ENCODE measurements at places on chromosomes 3 and 15.
A peak's percentile ranks its signal among the peaks of the same experiment; 100 is the strongest.

DNA sequence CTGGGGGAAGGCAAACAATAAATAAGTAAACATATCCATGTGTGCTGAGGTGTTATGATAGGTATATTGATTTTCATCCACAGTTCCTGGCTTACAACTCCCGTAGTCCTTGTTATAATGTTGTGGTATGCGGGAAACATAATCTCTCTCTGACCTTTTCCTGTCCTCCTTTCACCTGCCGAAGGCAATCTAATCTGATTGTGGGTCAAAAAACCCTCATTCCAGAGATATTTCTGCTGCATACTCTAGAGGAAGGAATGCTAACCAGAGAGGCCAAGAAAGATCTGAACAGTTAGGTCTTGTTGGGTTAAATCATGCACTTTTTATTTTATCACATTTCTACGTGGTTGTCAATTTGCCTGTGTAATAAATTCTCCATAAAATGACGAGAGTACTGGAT lies 383.6 kb upstream of the SEMA6D start:
- no peak for DNase-seq

DNA sequence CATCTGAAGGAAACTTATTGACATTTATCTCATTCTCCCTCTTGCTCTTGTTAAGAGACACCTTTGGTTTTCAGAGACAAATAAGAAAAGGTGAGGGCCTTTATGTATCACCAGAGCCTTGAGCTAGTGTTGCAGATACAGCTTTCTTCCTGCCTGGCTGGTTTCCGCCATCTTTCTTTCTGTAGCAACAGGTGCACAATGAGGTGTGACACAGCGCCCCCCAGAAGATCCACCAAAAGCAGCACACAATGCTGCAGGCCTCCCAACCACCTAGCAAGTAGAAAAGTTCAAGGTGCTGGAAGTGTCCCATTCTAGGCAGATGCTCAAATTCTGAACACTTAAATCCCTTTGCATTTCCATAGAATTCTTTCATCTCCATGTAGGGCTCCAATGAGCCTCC lies 106.6 kb downstream of the FOXP1 start:
- no peak for DNase-seq

- no peak for DNase-seq
Measured at GRCh38 chr15:33022629-33023028, 171.9 kb downstream of the FMN1 start.

- no peak for DNase-seq
Measured at GRCh38 chr3:124630960-124631359, 99.3 kb upstream of the UMPS start.

DNA sequence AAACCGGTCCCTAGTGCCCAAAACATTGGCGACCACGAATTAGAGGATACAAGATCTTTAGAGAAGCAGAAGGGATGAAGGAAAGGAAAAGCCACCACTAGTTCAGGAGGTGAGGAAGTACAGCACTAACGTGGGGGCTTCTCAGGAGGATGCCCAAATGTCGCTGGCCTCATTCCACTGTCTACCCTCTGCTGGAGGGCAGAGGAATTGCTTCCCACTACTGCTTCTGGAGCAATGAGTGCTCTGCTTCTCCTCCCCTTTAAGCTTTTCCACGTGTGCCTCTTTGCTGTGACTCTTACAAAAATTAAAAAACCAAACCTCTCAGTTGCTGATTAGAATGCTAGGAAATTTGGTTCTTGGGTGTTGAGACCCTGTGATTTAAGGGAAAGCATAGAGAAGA lies 281.3 kb downstream of the CLSTN2 start:
- DNase-seq: peak; percentile 5

GRCh38 chr15:77526595-77527163 lies 106.0 kb downstream of the HMG20A start:
- no peak for DNase-seq

GRCh38 chr3:58274027-58274614 lies 31.9 kb upstream of the RPP14 start:
- no peak for DNase-seq

GRCh38 chr3:130085881-130086280 lies 4.2 kb downstream of the ALG1L2 start:
- no peak for DNase-seq

DNA sequence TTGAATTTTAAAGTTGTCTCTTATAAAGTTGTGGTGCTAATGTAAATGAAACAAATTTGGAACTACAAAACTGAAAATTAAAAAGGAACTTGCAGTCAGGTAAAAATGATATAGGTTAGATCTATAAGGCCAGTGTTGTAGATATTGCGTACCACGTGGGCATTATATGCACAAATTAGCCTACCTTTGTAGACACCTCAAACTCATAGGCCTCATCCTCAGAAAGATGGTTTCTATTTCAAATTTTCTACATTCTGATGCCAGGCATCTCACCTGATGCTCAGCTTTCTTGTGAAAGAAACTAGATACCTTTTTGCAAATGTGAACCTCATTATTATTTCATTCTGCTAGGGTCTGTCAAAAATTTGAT lies 25.6 kb downstream of the TMEM207 start:
- DNase-seq: no peak

DNA sequence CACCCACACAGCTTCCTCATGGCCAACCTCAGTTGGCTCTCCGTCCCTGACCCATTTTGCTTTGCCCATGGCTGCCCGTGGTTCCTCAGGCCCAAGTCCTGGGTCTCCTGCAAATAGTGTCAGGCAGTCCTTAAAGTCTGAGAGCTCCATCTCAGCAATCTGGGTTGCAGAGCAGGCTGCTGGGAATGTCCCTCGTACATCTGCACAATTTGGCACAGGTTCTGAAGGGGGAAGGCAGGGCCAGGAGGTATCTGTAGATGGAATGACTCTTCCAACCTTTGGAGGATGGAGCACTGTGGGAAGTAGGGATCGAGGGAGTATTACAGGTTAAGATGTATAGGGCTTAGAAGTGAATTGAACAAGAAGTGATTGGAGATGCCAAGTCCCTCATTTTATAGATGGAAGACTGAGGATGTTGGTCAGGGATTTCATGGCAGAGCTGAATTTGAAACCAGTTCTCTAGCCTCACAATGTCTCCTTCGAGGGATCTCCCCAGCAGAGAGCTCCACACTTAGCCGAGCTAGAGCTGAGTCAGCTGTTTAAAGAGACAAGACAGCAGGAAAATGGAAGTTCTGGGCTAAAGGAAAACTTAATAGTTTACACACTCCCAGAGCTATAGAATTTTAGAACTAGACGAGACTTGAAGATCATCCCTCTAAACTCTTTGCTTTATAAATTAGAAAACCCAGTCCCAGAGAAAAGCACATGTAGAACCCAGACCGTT lies 9.2 kb downstream of the CKMT1A start:
- DNase-seq: no peak

DNA sequence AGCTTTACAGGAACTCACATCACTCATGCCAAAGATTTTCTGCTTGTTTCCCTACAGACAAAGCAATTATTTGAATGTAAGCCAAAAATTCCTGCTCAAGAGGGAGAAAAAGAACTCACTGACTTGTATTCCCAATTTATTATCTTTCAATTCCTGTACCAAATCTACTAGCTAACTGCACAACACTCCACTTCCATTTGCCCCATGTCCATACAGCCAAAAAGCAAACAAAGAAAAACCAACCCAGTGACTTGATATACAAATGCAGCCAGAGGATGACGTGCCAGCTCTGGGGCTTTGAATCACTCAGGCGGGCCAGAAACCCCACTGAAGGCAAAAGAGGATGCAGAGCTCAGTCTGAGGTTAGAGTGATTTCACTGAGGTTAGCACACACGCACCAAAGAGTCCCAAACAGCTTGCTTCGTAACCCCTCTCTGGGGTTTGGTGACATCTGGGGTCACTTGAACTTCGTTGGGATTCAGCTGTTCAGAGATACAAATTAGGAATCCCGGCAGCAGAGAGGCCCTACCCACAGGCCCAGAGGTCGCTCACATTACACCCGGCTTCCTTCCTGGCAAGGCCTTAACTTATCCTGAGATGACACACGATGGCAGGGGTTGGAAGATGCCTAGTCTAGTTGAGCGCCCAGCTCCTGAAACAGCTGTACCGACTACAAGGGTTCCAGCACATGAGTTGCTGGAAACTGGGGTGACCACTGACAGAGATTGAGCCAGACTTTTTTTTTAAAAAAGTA lies 1.6 kb downstream of the RFTN1 start:
- DNase-seq: no peak

- DNase-seq: no peak
Measured at GRCh38 chr3:17749281-17749680, 6.8 kb upstream of the TBC1D5 start.
